Anterior cingulate cortex (tissue), 58 donors: ENCODE measurements at places on chromosomes 4 and X.

DNA sequence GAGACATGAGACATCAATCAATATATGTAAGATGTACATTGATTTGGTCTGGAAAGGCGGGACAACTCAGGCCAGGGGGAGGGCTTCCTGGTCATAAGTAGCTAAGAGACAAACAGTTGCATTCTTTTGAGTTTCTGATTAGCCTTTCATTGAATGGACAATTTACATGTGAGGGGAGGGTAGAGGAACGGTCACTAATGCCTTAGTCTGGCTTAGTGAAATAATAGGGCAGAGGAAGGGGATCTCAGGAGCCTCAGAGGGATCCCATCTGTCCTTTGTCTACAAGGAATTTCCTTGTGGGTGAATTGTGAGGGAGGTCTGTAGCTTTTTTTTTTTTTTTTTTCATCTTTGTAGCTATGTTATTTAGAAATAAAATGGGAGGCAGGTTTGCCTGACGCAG is 88.3 kb downstream of the GK start:
- DNase-seq, result no peak

DNA sequence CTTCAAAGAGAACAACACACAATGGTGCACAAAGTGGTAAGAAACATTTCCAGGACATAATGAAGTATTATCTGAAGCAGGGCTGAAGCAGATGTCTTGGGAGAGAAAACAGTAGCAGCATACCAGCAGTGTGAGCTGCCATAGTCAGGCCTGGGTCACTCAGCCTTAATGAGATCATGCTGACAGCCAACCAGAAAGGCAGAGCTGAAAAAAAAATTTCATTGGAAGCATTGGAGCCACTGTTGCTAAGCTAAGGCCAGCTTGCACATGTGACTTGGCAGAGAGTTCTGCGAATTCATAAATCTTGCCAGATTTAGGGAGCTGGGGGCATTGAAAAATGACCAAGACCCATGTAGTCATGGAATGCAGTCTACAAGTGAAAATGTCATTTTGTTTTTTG is 444.0 kb upstream of the PITX2 start:
- no peak for DNase-seq

DNA sequence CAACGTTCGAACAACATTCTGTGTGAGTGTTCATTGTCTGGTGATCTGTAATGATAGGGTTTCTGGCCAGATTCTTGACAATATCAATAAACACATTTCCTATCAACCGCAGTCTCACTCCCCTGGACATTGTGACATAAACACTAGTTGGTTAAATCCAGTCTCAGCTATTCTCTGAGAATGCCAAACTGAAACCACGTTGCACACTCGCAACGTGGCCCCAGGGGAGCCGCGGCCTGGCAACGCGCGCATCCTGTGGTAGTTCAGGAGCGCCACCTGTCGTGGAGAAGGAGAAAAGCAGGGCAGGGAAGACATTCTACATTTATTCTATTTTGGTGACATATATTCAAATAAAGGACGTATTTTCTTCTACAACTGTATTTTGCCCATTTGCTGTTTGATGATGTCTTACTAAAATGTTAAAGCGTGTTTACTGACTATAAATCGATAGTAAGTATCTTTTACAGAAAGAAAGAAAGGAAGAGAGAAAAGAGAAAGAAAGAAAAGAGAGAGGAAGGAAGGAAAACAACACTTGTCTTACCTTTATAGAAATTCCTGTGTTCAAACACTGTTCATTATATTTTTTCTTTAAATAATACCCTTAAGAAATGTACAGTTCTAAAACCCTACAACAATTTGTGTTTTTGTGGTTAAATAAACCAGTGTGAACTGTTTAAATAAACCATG is 738.3 kb upstream of the FRG1 start:
- no peak for DNase-seq

GRCh38 chrX:152918707-152919106 is 20.8 kb downstream of the ZNF185 start:
- DNase-seq, result no peak

GRCh38 chr4:110164856-110165255 is 33.6 kb downstream of the ELOVL6 start:
- DNase-seq, result no peak

GRCh38 chr4:1579901-1580691 is 104.0 kb downstream of the FAM53A start:
- no peak for DNase-seq

DNA sequence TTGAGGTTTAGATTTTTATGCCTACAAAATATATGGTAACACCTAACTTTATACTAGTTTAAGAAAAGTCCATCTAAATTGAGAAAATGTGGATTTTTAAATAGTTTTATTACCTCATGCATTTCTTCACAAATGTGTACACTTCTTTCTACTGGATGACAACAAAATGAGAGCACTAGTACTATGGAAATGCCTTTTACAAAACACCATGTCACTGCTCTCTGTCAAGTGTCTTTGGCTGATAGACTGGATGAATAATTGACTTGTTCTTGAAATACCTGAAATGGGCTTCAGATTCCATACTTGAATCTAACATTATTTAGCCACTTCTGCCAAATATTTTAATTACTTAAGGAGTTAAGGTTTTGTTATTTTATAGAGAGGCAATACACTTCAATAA is 49.5 kb downstream of the AMELX start:
- DNase-seq, result no peak

- no peak for DNase-seq
These were observed 60.7 kb downstream of the CLNK start for GRCh38 chr4:10623862-10624261.

DNA sequence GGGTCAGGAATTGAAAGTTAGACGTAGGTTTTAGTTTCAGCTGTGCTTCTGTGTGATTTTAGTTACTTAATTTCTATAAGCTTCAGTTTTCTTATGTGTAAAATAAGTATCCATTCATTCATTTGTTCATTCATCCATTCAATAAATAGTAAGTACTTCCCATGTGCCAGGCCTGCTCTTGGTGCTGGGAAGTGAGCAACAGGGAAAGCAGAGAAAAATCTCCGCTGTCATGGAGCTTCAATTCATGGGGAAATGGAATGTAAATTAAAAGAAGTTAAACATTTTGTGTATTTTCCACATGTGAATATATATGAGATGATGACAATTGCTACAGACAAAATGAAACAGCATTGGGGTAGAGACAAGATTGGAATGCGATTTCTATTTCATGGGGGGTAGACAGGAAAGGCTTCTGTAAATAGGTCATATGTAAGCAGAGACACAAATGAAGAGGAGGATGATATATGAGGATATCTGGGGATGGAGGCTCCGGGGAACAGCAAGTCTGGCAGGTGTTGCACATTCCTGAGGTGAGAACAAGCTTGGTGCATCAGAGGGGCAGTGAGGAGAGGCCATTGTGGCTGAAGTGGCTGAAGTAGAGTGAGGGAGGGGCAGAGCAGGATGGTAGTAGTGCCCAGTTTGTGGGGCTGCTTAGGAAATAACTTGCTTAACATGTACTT is 66.2 kb downstream of the FHIP1A start:
- DNase-seq, result no peak

DNA sequence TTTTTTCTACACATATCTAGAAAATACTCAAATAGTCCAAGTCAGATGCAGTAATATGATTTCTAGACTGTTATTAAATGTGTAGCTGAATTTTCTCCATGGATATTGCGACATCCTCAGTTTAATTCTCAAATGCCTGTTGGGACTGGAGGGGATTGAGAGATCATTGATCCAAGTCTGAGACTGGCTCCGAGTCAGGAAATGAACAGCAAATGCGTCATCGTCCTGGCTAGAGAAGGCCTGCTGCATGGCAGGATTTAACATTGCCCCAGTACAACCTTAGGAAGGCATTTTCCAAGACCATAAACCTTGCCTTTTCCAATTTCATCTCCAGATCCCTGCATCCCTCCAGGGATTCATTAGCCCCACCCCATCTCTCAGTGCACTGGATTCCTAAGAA is 56.6 kb upstream of the SLC6A14 start:
- no peak for DNase-seq

DNA sequence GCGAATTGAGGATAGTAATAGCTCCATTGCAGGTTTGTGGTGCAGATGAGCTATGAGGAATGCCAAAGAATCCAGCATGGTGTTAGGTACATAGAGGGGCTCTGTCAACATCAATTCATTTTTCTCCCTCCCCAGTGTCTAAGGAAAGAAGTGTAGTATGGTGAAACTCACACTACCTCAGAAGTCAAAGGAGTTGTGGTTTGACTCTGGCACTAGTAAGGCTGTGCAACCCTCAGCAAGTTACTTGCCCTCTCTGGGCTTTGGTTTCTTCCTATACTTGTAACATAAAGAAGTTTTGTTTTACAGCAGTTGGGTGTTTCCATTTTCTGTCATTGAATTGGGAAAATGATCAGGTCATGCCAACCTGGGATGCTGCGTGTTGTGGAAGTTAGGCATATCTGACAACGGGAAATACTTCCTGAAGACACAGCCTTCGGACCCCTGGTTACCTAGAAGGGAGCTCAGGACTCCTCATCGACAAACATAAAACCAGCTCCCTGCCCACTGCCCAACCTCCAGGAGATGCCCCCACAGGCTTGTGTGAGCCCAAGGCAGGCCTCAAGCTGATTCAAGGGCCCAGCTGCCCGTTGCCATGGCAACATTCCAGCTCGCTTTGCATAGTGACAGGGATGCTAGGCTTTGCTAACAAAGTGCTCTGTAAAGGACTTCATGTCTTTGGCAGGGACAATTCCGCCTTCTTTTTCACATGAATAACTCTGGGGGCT is 71.4 kb downstream of the RTL5 start:
- peak; percentile 18 for DNase-seq

DNA sequence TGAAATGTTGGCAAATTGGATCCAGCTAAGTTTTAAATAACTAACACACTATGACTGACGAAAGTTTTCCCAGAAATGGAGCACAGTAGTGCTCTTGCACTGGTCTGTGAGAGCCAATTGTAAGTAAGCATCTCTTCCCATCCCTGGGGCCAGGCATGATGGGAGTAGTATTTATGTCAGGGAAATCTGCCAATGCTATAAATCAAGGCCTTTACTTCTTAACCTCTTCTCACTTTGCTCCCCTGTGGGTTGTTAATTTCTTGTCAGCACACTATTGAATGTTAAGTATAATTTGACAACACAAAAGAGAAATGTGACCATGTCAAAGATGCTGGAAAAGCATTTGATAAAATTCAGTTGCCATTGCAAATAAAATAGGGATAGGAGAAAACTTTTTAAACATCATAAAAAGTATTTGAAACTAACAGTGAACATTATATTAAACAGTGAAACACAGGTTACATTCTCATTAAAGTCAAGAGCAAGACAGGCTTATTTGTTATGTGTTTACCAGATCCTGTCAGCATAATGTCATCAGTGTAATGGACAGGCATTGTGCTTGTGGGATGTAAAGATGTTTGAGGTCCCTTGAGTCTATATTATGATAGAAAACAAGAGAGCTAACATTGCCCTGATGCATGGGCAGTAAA is 5.0 kb downstream of the F8A1 start:
- DNase-seq, result no peak
